ENCODE measurements at places on chromosomes 6 and 20.

DNA sequence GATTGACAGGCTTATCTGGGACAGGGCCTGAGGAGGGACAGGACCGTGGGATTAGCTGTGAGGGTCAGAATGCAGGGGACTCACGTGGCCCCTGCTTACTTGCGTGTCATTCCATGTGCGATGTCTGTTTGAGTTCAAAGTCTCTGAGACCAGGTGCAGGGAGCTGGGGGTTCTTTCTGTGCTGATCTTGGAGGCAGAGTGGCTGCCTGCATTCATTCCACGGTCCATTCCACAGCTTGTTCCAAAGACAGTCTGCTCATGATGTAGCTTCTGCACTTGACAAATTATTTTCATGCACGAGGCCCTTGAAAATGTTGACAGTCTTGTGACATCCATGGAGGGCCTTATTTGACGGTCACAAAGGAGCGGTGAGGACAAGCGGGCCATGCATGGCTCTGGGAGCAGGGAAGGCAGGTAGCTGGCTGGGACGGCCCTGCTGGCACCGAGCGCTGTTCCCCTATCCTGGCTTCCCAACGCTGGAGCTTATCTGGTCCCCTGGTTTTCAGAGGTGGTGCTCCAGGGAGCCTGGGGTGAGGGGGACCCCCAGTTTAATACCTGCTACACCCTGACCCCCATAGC, 156.3 kb upstream of the RNF24 start:
- peak; percentile 45 for DNase-seq

GRCh38 chr20:1832634-1833033, 62.6 kb upstream of the SIRPA start:
- no peak for DNase-seq

DNA sequence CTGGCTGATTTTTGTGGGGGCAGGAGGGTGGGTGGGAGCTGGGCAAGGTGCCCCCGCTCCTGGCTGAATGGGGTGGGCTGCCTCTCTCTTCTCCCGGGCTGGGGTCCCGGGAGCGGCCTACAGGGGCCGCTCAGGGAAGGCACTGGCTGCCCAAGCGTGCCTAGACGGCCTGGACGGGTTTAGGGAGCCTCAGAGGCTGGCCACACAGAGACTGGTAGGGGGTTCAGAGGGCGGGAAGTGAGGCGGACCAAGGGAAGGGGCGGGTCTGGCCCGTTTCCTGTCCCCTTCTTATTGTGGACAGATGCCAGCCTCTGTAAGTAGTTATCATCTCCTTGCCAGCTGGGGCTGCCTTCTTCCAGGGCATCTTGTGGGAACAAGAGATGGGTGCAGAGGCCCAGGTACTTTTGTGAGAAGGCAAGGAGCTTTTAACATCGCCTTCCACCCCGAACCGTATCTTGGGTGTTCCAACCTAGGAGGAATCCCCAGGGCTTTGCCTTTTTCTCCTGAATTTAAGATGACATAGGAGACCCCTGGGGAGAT, 437 bp downstream of the CD40 start:
- peak; percentile 48 for DNase-seq

DNA sequence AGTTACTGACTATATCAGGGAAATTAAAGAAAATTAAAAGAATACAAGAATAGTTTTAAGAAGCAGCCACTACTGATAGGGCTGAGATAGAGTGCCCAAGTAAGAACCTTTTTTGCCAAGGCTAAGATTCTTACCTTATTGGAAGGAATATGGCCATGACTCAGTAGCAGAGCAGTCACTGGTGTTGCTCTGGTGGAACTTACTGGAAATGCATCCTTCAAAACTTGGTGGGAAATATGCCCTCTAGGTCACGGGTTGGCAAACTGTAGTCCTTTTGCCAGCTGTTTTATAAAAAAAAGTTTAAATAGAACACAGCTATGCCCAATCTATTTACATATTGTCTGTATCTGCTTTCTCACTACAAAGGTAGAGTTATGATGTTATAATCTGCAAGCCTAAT, 6.0 kb downstream of the HSF2 start:
- DNase-seq, result peak; percentile 19

GRCh38 chr6:158207422-158207788, 39.3 kb downstream of the GTF2H5 start:
- no peak for DNase-seq

- peak; percentile 92 for DNase-seq
These were observed 6.6 kb upstream of the TBC1D7 start for GRCh38 chr6:13334953-13335352.

- DNase-seq, result peak; percentile 94
These were observed at the start of gene ZNF341 for GRCh38 chr20:33731693-33732165. ZNF341 (plus strand) TSS chr20:33731996; CDS start chr20:33732022, 26 bp downstream.

- DNase-seq, result no peak
These were observed 127.3 kb downstream of the TENT5A start for GRCh38 chr6:81625216-81625615.

- DNase-seq, result no peak
These were observed 394.8 kb downstream of the DHX35 start for GRCh38 chr20:39356908-39357307.

DNA sequence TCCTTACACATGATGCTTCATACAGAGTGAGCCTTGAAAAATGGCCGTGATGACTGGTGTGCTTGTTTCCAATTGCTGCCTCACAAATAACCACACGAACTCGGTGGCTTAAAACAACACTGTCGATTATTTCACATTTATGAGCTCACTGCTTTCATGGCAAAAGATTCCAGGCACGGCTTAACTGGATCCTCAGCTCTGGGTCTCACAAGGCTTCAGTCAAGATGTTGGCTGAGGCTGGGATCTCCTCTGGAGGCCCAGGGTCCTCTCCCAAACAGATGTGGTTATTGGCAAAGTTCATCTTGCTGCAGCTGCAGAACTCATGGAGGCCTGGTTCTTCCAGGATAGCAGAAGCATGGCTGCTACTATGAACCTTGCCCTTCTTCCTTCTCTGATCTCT, 144.6 kb downstream of the TFAP2C start:
- DNase-seq, result no peak

DNA sequence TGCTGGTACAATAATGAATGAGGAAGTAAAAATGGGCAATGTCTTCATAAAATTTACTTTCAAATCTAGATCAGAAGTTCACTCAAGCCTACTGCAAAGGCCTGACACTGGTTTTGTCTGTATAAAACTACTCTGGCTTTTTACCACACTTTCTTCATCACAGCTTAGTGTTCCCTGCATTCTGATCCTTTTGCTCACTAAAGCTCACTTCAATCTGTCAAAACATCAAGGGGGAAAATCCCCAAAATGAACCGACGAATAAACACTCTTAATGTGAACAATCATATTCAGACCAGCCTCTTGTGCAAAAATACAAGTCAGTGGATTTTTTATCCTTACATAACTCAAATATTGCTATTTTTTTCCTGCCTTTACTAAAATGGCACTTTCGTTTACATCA, 98.5 kb downstream of the PRDM1 start:
- no peak for DNase-seq

- no peak for DNase-seq
These were observed 41.2 kb downstream of the SASH1 start for GRCh38 chr6:148383658-148384368.

- no peak for DNase-seq
These were observed 56.5 kb upstream of the ADGRF1 start for GRCh38 chr6:47098570-47098993.

GRCh38 chr20:56454754-56455153, 13.7 kb upstream of the RTF2 start:
- DNase-seq, result no peak

All from common myeloid progenitor, CD34-positive (primary cell).